ENCODE measurements at places on chromosomes 2 and 18.

DNA sequence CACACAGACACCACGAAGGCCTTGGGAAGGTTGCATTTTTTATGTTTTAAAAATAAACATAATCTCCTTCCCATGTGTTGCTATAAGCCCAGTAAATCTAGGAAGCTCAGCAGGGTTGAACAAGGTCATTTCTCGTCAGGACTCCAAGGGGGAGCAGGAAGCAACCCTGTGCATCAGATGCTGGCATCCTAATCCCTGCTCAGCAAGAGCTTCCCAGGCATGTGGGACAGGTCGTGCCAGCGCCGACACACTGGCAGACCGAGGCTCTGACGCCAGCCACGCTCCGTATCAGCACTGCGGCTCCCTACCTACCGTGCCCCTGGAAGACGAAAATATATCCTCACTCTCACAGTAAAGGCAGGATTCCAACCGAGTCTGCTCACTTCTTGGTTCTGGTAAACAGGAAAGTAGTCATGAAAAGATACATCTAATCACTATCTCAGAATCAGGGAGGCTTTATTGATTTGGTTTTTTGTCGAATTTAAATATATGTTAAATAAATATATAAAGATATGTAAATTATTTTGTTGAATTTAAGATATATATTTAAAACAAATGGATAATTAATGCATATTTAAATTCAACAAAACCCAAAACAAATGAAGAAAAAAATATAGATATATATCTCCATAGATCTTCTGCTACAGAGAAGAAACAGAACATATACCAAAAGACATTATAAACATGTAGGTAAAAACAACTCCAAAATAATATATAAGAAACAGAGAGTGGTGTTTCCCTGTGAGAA is 61.4 kb downstream of the TXNL1 start:
- peak; percentile 4 for DNase-seq

- no peak for DNase-seq
These were observed 32.4 kb upstream of the PPM1B start for GRCh38 chr2:44136252-44136651.

GRCh38 chr18:77062518-77063003 is 70.0 kb downstream of the MBP start:
- DNase-seq: no peak

GRCh38 chr2:127040169-127040568 is 66.8 kb downstream of the BIN1 start:
- DNase-seq: no peak

DNA sequence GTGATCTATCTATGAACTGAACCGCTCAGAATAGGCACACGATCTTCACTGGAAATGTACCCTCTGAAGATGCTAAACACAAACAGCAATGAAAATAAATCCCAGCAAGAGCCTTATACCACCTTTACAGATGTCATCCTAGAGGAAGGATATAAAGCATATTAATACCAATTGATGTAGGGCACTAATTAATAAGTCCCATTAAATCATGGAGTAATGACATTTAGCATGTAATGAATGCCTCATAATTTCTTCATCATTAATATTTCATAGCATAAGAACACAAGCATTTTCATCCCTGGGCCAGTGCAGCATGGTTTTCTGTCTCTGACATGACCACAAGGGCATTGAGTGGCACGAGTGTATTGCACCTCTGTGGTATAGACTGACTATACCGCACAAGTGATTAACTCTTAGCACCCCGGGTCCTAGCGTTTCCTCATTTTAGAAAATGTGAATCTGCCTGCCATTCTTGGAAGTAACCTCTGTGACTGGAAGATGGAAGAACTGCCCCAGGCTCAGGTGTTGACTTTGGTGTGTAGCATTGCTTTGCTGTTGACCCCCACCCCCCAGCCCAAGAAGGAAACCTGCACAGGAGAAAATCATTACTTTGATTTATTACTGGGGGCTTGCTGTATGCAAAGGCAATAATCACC is 1.4 kb upstream of the TMEM178A start:
- DNase-seq: no peak

- DNase-seq: no peak
These were observed 27.9 kb upstream of the CREG2 start for GRCh38 chr2:101415220-101415619.

GRCh38 chr2:28338831-28339321 is 53.8 kb upstream of the FOSL2 start:
- no peak for DNase-seq

- DNase-seq: no peak
These were observed 1.8 kb downstream of the SLC4A3 start for GRCh38 chr2:219628986-219629901.

GRCh38 chr2:224059178-224059577 is 20.1 kb upstream of the SERPINE2 start:
- DNase-seq: no peak

DNA sequence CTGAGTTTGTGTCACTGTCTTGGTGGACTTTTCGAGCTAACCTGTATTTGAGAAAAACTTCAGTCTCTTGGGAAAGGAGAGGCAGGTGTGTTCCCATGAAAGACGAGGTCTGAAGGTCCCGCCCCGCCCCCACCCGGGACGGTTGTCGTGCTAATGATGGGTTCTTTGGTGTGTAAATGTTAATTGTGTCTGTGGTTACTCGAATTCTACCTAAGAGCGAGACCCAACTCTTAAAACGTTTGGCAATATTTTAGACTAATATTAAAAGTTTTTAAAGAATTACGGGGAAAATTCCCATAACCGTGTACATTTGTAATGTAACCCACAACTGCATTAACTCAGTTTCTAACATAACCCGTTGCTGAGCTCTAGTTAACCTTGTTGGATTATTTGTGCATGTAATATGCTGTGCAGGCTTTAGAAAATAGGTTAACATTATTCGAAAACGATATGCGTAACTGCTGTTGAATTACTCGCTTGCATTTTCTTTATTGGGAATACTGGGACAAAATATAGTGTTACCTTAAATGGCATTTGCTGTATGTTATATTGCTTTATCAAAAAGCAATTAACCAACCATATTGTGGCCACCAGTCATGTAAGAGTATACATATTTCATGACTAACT is 833 bp downstream of the EPB41L5 start:
- DNase-seq: peak; percentile 37

DNA sequence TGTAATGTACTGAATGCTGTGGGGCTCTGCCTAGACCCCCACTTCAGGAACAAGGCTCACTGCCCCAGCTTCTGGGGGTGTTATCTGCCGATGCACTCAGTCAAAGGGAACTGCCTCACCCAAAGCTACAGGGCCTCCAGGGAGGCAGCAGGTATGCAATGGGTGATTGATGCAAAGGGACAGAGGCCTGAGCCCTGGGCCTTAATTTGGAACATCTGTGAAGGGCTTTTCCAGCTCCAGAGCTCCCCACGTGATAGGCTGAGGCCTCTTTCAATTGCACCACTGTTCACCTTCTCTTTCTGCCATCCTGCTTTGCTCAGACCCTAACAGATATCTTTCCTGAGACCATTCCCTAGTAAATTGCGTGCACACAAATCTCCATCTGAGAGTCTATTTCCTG is 131.0 kb downstream of the ATL2 start:
- DNase-seq: no peak

DNA sequence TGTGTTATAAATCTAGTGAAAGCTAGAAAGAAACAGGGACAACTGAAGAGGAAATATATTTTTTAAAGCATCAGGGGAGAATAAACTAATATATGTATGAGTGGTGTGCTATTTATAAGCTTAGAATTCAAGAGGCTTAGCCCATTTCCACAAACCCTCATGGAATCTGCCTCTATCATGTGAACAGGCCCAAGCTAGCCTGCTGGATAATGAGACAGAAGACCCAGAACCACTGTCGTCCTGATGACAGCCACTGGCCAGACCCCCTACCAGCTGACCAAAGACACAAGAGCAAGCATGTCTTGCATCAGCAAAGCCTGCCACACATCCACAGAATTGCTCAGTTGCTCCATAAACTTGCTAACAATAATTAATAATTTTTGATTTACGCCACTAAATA is 382.3 kb upstream of the NXPH2 start:
- DNase-seq: no peak

DNA sequence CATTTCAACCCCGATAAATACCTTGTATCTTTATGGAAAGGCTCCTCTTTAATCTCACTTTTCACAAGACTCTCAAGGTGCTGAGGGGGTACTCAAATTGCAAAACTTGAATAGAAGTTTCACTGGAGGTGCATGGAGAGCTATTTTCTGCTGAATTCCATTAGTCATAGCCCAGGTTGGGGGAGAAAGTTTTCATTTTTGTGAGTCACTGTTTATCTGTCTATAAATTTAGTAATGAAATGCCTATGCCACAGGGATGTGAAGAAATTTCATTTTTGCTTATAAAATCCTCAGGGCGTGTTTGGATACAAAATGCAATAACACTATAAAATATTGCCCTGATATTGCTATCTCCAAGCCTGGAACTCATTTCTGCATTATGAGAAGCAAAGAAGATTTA is 346.3 kb downstream of the LRATD1 start:
- no peak for DNase-seq

DNA sequence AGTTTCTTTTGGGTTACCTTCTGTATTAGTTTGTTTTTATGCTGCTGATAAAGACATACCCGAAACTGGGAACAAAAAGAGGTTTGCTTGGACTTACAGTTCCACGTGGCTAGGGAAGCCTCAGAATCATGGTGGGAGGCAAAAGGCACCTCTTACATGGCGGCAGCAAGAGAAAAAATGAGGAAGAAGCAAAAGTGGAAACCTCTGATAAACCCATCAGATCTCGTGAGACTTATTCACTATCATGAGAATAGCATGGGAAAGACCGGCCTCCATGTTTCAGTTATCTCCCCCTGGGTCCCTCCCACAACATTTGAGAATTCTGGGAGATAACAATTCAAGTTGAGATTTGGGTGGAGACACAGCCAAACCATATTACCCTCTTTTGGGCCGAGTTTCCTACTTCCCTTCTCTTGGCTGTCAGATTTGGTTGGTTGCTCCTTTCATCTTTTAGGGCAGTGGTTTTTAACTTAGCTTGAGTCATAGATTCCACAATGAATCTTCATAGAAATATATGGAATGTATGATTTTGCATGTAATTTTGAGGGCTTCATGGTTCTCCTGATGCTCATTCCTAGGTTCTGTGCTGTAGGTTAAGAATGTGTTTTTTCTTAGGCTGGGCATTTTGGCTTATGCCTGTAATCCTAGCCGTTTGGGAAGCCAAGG is 44.2 kb downstream of the CEP192 start:
- DNase-seq: no peak

- DNase-seq: no peak
These were observed 3.7 kb upstream of the LRRFIP1 start for GRCh38 chr2:237623428-237624403.

DNA sequence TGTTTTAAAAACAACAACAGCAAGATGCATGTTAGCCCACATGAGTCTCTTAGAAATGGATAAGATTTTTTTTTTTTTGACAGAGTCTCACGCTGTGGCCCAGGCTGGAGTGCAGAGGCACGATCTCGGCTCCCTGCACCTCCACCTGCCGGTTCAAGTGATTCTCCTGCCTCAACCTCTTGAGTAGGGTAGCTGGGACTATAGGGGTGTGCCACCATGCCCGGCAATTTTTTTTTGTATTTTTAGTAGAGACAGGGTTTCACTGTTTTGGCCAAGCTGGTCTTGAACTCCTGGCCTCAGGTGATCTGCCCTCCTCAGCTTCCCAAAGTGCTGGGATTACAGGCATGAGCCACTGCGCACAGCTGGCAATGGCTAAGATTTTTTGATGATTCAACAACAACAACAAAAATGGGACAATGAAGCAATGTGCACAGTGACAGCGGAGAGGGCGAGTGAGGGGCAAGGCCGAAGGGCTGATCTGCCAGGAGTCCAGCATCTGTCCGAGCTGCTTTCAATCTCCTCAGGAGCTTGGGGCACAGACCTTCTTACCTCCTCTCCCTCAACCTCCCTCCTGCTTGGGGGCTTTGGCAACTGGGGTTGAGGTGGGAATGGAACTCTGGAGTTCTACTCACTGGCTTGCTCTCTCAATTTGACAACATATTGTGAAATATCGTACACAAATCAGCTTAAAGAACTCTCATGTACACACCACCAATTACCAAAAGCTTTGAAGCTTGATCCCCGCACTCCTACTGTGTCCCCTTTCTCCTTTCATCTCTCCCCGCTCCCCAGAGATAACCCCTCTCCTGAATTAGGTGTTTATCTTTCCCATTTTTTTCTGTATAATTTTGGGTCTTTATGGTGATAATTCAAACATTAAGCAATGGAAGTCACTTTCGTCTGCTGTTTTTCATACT is 3.4 kb downstream of the ABCG8 start:
- no peak for DNase-seq

- DNase-seq: no peak
These were observed 698.1 kb upstream of the CDH2 start for GRCh38 chr18:28875059-28875458.

GRCh38 chr2:224408676-224409075 is 6.8 kb upstream of the FAM124B start:
- no peak for DNase-seq

GRCh38 chr2:158154596-158154995 is 52.9 kb downstream of the UPP2 start:
- DNase-seq: no peak

- no peak for DNase-seq
These were observed 9.2 kb downstream of the SEPTIN10 start for GRCh38 chr2:109604597-109604996.

GRCh38 chr2:218896501-218897393 is 16.1 kb downstream of the WNT10A start:
- no peak for DNase-seq

DNA sequence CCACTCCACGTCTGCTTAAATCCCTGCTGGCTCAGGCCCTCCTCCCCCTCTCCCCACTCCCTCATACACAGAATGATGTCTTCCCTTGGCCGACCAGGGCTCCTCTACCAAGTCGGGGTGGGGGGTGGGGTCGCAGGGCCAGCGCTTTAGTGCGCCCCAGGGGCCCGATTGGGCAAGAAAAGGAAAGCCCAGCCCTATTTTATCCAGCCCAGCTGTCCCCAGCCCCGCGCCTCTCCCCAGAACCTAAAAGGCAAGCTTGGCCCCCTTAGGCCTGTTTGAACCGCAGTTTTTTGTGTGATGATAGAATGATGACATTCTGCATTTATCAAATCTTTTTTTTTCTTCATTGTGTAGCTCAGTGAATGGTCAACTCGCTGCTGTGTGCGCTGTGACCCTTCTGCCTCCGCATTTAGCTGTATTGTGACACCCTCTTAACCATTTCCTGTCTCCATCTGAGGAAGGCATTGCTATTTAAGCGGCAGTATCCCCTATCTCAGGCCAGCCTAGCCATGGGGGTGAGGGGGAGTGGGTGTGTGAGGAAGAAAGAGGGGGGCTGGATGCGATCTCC is 231.4 kb downstream of the HAUS1 start:
- DNase-seq: no peak

DNA sequence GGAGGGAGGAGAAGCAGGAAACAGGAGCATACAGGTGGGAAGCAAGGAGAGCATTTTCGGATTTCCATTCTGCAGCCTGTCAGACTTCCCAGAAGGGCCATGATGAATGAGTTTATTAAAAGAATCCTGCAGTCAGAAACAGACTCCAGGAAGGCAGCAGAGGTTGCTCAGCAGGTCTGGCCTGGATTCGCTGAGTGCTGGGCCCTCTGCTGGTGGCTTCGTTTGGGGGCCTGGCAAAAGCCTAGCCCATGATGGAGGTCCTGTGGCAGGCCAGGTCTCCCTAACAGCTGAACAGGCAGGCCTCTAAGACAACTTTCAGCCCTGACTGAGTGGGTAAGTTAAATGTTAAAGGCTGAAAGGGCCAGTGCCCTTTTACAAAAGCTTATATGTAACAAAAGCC is 108.2 kb upstream of the CAPN13 start:
- no peak for DNase-seq

GRCh38 chr18:11494107-11494506 is 115.3 kb upstream of the SLC35G4 start:
- no peak for DNase-seq

Measured in hypothalamus (tissue), 51 donors.